ENCODE measurements at places on chromosomes 5 and 9.

DNA sequence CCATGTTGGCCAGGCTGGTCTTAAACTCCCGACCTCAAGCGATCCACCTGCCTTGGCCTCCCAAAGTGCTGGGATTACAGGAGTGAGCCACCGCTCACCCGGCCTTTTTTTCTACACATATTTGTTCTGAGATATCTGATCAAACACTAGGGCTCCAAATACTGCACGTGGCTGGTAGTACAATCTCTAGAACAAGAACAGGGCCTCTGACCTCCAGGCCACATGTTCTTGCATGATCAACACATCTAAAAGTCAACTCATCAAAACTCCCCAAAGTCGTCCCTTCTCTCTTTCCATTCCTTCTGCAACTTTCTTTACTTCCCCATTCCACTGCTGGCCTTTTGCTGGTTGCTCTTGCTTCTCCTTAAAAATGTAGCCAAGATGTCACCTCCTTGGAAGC is 113.3 kb upstream of the LHFPL2 start:
- DNase-seq: no peak

- no peak for DNase-seq
Measured at GRCh38 chr5:137461391-137462264, 37.5 kb downstream of the SPOCK1 start.

DNA sequence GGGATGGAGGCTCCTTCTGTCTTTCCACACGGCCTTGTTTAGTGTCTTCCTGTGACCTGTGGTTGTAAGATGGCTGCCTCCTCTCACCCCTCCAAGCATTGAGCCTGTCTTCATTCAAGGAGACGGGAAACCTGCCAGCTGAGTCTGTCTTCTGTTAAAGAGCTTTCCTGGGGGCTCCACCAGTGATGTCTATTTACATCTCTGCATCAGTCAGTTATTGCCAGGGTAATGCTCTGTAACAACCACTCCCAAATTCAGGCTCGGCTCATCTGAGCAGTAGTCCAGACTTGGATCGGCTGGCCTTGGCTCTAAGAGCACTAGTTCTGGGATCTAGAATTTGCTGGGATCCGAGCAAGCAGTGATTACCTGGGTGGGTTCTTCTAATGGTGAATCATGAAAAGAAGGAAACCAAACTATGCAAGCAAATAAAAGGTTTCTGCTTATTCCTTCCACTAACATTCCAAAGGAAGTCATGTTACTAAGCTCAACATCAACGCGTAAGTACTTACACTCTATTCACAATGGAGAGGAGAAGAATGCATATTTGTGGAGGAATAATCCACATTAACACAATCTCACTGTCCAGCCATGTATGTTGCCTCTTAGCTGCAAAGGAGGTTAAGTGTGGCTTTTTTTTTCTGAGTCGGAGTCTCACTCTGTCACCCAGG is 61.7 kb downstream of the GALNT12 start:
- DNase-seq: no peak

GRCh38 chr5:83924891-83925290 is 204.2 kb upstream of the HAPLN1 start:
- no peak for DNase-seq

- DNase-seq: no peak
Measured at GRCh38 chr9:93107825-93108161, 11.8 kb downstream of the CARD19 start.

GRCh38 chr9:113363336-113363735 is 13.4 kb downstream of the HDHD3 start:
- DNase-seq: no peak

DNA sequence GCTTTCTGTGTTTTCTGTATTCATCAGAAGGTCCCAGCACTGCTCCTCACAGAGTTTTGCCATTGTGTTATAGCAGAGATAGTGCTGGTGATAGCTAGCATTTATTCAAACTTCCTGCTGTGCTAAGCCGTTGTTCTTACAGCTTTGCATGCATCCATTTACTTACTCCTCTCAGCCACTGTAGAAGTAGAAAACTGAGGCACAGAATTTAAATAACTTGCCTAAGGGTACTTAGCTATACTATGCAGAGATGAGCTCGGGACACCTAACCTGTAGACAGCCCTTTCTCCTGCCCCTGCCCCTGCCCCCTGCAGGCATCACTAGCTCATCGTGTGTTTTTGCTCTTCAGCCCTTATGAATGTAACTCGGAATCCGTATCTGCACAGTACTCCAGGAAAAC is 227.6 kb downstream of the SAXO1 start:
- no peak for DNase-seq

DNA sequence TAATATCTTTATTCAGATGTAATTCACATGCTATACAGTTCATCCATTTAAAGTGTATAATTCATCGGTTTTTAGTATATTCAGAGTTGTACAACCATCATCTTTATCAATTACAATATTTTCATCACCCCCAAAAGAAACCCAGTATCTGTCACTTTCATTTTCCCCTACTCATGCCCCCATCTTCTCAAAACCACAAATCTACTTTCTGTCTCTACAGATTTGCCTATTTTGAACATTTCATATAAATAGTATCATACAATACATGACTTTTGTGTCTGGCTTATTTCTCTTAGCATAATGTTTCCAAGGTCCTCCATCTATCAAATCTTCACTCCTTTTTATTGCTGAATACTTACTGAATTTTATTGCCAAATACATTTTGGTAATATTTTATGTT is 305.1 kb upstream of the SGCD start:
- no peak for DNase-seq

GRCh38 chr9:87310827-87311523 is 186.7 kb upstream of the DAPK1 start:
- no peak for DNase-seq

GRCh38 chr9:93007529-93008058 is 50.9 kb upstream of the SUSD3 start:
- DNase-seq: no peak

DNA sequence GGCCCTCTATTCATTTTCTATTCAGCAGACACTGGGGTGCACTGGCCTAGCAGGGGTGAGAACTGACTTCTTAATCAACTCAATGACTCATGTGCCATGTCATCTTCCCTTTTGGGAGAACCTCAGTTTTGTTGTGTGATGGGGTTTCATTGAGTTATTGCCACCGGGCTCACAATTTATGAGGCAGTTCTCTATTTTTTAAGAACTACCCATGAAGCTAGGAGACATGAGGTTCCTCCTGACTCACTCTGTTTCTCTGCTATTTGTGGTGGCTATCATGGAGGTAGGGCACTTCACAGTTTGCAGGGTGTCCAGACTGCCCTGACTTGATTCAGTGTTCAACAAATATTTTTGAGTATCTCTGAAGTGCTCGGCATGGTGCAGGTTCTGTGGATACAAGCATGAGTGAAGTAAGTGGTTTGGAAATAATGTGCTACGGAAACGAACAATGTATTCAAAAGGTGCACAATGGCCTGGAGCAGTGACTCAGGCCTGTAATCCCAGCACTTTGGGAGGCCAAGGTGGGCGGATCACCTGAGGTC is 39.3 kb downstream of the SPARC start:
- DNase-seq: no peak

DNA sequence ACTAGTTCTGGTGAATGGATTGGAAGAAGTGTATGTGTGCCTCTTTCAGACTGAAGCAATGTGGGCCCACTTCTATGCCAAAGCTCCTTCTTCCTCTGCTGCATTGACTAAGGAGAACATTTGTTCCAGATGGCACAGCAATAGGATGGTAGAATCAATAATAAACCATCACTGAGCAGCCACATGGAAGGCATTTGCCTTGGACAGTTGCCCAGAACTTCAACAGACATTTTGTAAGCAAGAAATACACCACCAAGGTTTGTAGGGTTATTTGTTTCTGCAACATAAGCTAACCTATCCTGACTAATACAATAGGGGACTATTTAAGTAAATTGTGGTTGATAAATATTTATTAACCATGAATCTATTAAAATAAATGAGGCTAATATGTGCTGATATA is 37.7 kb upstream of the CSNK1G3 start:
- no peak for DNase-seq

DNA sequence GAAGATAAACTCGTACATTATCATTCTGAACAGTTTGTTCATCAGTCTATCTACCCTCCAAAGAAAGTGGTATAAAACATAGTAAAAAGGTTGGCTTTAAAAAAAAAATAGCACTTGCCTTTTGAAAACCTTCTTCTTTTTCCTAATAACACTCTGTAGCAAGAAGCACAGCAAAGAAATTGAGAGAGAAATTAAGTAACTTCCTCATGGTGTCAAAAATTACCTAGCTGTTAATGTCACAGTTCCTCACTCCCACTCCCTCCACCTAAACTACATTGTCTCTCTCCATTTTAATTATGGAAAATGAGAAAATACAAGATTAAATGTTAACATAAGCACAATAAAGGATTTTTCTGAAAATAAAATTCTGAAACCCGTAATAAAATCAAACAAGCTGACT is 72.2 kb downstream of the CERT1 start:
- no peak for DNase-seq

GRCh38 chr9:14006386-14007187 is 307.4 kb downstream of the NFIB start:
- no peak for DNase-seq

- no peak for DNase-seq
Measured at GRCh38 chr5:1769752-1770442, 29.7 kb downstream of the MRPL36 start.

- no peak for DNase-seq
Measured at GRCh38 chr5:1461396-1461795, 16.2 kb upstream of the SLC6A3 start.

All from BJ (cell line).